Osteoblast (primary cell): ENCODE measurements at places on chromosomes 2 and 18. TPM values are rescaled to one million over a fixed set of nuclear protein-coding genes. Genes with fewer than 3 reads are reported as not detected.

The SKA1 gene
- total RNA-seq, result 1.8 and 2.9 TPM in 2 replicates

The HOXD4 gene
- total RNA-seq, result 0.36 and 1.2 TPM in 2 replicates

The SDC1 gene
- 7.6 and 11.8 TPM in 2 replicates for total RNA-seq

The IL1A gene
- total RNA-seq, result not detected in 2 replicates

The MOGAT1 gene
- total RNA-seq, result not detected in 2 replicates

The PFN4 gene
- 0.88 TPM in 1 of 2 replicates, not detected in the other for total RNA-seq

The ERBB4 gene
- under 0.01 TPM in 1 of 2 replicates, not detected in the other for total RNA-seq

The RAD51AP2 gene
- not detected in 2 replicates for total RNA-seq

The RAB17 gene
- 0.36 TPM in 1 of 2 replicates, not detected in the other for total RNA-seq

The AAK1 gene
- total RNA-seq, result 61.9 and 62.5 TPM in 2 replicates

The GPR17 gene
- not detected in 2 replicates for total RNA-seq

The C2orf15 gene
- 0.59 TPM in 1 of 2 replicates, not detected in the other for total RNA-seq
